Stimulated activated CD4-positive, alpha-beta T cell treated with anti-CD3 and anti-CD28 coated beads, Interleukin-4, amount 100 ng/mL, for 4 hours (primary cell): ENCODE measurements at places on chromosomes 4 and X.

DNA sequence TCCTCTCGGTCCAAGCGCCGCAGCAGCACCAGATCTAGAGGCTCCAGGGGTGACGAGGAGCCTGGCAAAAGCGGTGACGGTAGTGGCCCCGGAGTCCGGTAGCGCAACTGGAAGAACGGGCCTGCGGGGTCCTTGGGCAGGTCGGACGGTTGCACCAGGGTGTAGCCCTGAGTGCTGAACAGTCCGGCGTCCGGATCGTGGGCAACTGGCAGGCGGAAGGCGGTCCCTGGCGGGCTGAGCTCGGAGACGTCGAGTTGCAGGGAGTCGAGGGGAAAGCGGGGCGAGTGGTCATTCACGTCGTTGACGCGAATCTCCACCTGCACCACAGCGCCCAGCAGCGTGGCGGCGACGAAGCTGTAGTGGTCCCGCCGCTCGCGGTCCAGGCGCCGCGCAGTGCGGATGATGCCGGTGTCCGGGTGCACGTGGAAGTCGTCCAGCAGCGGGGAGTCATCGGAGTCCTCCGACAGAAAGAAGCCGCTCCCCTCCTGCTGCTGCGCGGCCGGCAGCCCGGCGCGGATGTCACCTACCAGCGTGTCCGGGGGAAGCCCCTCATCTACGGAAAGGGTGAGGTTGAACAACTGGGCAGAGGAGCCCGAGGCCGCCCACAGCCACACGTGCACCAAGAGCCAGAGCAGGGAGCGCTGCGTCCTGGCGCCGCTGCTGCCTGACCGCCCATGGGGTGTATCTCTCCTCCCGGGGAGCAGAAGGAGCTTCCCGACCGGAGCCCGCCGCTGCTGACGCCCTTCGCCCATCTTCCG, 837 bp downstream of the DCHS2 start:
- peak; percentile 1 for DNase-seq

- DNase-seq = no peak
Measured at GRCh38 chr4:139329665-139330200, 27.5 kb upstream of the NDUFC1 start.

- peak; percentile 10 for DNase-seq
Measured at GRCh38 chrX:68832101-68832416, 3.2 kb downstream of the EFNB1 start.

- no peak for DNase-seq
Measured at GRCh38 chr4:88963817-88964216, 93.2 kb downstream of the FAM13A start.

DNA sequence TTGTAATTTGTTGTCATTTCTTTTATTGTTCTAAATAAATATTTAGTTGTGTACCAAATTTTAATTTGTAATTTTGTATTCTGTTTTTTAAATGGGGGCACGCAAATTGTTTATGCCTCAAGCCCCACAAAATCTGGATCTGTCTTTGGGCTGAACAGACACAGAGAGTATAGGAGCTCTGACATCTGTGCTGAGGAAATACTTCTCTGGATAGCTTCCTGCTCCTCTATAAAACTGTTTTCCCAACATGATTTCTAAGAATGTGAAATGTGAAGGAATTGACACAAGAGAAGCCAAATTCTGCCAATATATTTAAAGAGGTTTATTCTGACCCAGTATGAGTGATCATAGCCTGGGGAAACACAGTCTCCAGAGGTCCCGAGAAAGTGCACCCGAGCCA, 93.0 kb downstream of the IL13RA2 start:
- no peak for DNase-seq
